ENCODE measurements at places on chromosomes 12 and 14.

DNA sequence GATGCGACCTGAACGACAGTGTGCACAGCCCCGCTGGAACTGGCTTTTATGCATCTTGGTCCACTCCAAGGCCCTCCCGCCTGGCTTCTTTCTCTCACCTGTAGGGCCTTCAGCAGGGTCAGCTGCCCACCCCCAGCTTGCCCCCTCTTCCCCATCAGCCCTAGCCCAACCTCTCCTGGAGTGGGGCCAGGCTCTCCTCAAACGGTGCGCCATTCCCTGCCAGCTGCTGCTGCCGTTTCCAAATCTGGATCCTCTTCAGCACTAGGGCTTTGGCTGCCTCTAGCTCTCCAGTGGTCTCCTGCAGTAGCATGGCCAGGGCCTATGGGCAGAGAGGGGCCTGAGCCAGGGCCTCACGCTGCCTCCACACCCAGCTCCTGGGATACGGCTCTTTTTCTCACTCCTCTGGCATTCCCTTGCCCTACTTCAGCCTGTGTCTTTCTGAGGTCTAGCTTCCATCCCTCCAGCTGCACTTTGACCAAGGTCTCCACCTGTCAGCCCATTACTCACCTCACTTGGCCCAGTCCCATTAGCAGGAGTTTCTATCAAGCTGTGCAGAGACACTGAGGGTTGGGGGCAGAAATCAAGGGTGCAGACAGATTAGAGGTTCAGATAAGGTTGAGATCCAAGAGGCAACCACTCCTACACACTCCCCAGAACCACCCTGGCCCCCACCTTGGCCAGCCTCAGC lies 5.0 kb downstream of the STAT6 start:
- DNase-seq: no peak

GRCh38 chr14:91396959-91397815 lies 20.4 kb downstream of the CCDC88C start:
- peak; percentile 52 for DNase-seq

GRCh38 chr12:3106579-3106978 lies 29.4 kb downstream of the TSPAN9 start:
- no peak for DNase-seq

DNA sequence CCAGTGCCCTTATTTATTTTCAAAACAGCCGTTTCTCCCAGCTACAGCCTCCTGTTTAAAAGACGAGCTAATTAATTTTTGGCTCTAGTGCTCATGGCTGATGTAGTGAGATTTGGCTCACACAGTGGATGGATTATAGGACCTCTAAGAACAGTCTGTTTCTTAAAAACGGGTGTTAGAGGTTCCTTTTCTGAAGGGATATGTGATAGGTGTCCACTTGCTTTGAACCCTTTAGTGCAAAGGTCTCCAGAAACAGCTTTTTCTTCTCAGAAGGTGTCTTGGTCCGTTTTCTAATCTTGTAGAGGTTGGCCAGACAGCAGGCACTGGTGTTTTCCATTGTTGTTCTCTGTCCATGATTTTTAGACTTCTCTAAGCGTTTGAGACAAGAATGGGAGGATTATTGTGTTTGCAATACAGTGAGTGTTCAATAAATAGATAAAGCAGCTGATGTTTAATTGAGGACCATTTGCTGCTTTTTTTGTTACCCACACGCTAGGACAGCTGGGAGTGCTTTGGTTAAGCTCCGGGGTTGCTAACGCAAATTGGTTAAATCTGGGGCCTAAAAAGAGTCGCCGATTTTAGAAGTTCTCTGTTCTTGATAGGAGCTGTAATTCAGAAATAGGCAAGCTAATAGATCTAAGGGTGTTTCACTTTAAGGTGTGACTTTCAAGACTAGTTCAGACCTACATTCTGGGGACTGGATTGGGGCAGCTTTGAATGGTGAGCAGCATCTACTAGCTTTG lies 1.0 kb downstream of the BORCS5 start:
- DNase-seq: no peak

GRCh38 chr14:39680777-39681176 lies 248.5 kb upstream of the FBXO33 start:
- no peak for DNase-seq

DNA sequence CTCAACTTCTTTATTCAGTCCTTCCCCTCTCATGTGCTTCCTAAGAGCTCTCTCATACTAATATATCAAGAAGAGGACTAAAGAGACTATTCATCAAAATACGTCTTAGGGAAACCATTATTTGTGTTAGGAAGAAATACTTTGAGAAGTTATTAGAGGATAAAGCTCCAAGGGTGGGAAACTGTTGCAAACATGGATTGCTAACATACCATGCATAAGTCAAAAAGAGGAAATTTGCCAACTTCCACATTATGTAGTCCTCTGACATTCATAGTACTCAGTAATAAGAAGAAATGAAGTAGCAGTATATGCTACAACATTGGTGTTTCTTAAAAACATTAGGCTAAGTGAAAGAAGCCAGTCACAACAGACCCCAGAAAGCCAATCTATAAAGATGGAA lies 128.8 kb upstream of the CLEC14A start:
- DNase-seq: no peak

DNA sequence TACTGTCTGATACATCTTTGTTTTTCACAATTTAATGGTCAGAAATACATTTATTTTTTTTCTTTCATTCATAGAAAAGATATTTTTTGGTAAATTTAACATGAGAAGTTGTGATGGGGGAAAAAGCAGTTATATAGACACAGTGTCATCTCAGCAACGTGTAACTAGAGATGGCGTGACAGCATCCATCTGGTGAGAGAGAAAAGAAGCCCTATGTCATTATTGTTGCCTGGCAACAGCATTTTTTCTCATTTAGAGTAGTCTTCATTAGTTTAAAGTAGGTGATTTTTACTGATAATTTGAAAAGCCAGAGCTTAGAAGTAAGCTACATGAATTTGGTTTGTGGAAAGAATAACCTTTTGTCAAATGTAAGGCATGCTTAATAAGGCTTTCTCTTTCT lies 128.6 kb downstream of the ACSS3 start:
- no peak for DNase-seq

GRCh38 chr12:79689477-79690141 lies 1.2 kb downstream of the PAWR start:
- DNase-seq: no peak

GRCh38 chr12:79685068-79685467 lies 5.7 kb downstream of the PAWR start:
- no peak for DNase-seq

DNA sequence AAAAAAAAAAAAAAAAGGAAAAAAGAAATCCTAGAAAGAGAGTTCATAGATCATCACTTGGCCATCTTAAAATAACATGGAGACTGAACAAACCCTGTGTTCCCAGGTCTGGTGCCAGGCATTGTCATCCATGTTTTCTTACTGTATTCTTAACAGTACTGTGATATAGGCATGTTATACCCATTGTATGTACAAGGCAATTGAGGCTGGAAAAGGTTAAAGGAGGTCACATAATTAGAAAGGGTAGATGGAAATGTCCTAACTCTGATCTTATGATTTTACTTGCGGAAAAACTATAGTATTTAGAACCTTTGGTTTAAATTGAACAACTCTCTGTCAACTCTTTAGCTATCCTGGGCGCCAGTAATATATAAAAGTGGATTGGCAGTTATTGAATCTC lies 478.2 kb upstream of the RGS6 start:
- no peak for DNase-seq

GRCh38 chr14:92292673-92293072 lies 30.3 kb upstream of the SLC24A4 start:
- DNase-seq: no peak

GRCh38 chr14:26233118-26233517 lies 364.7 kb downstream of the NOVA1 start:
- DNase-seq: no peak

GRCh38 chr12:65339161-65339560 lies 60.7 kb downstream of the MSRB3 start:
- DNase-seq: no peak

DNA sequence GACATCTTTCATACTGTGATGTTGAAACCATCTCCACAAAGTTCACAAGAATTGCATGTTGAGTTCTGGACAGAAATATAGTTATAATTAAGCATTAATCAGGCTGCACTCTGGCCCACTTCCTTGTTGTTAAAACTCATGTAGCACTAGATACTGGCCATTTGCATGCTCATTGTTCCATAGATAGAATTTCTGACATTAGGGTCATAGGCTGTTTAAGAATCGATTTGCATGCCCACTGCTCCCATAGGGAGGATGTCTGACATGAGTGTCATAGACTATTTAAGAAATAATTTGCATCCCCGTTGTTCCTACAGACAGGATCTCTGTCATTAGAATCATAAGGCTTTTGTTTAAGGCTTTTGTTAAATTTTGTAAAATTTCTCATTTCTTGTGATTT lies 50.2 kb downstream of the MYF5 start:
- no peak for DNase-seq

GRCh38 chr12:106234449-106234848 lies 13.4 kb downstream of the CKAP4 start:
- DNase-seq: no peak

GRCh38 chr14:42224053-42224888 lies 617.6 kb downstream of the LRFN5 start:
- DNase-seq: no peak

GRCh38 chr14:84864548-84865271 lies 665.2 kb upstream of the FLRT2 start:
- DNase-seq: no peak

DNA sequence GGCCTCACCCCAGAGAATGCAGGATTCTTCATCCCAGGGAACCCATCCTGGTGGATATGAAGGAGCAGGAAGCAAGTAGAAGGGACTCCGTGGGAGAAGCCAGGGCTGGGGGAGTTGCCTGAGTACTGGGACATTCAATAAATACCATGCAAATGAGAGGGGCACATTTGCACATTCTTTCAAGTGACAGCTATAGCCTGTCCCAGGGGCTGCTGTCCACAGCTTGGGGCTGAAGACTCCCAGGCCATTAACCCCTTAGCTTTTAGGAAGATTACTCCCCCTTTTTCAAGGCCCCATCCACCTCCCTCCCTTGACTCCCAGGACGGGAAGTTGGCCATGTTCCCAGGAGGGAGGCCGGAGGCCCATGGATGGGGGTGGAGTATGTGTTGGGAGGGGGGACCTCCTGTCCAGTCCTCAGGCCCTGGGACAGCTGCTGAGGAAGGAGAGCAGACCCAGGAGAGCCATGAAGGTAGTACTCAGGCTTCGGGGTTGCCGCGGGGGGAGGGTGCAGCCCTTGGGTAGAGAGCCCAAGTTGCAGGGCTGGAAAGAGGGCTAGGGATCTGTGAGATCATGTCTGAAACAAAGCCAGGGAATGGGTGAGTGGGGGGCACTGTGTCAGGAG lies 974 bp upstream of the TNS2 start:
- DNase-seq: no peak

DNA sequence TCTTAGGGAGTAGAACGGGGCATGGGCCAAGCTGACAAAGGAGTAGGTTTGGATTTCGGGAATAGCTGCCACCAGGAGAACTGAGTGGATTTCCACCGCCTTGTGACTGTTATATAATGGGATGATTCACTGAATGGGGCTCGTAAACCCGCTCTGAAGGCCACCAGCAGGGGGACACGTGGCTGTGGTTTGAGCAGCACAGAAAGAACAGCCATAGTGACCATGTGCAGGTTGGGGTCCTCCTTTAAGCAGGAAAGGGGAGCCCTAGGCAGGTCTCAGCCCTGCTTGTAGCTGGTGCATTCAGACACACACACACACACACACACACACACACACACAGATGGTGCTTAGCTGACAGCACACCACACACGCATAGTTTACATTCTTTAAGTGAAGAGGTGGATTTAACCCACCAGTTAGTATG lies 8.6 kb upstream of the ASB2 start:
- peak; percentile 29 for DNase-seq

GRCh38 chr12:57759360-57759980 lies 4.6 kb downstream of the MARCHF9 start:
- DNase-seq: no peak

- no peak for DNase-seq
These were observed 6.7 kb upstream of the SLC6A15 start for GRCh38 chr12:84919271-84919670.
